Heart left ventricle (tissue), 16 donors: ENCODE measurements at places on chromosomes 12 and 14. TPM values are rescaled to one million over a fixed set of nuclear protein-coding genes. Genes with fewer than 3 reads are reported as not detected.

DNA sequence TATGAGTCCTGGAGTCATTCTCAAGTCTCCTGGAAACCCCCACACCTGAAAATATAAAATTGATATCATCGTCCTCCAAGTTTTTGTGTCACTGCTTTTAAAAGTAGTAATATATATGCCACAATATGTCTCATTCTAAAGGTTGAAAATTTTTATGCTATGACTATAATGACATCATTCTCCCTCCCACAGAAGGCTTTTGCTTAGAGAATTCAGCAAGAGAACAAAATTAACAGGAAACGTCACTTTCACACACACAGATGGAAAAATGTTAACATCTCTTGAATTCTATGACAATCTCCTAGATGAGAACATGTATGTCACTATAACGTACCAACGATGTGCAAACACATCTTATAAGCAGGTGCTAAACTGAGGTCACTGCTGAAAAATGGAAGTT lies 498.3 kb downstream of the FOXG1 start:
- no peak for DNase-seq

The MED6 gene
- total RNA-seq = 18.4 TPM

DNA sequence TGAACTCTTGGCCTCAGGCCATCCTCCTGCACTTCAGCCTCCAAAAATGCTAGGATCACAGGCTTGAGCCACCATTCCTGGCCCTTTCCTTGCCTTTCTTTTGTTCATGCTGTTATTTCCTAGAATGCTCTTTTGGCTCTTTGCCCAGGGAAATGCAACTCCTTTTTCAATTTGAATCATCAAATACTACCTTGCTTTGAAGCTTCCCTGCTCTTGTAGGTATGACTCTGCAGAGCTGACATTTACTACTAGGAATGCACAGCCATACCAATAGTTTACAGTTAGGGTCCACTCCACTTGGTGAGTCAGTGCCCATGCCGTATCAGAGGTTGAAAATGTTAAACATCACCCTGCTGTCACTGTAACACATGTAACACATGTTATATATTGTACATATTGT lies 107.0 kb upstream of the CRY1 start:
- DNase-seq = no peak

The LBHD2 gene
- not detected for total RNA-seq
